ENCODE measurements at places on chromosomes 7 and 10. TPM values are rescaled to one million over a fixed set of nuclear protein-coding genes. Genes with fewer than 3 reads are reported as not detected.
A peak's percentile ranks its signal among the peaks of the same experiment; 100 is the strongest.

GBF1 gene
- total RNA-seq, result 44.0 TPM

PTPRN2 gene
- total RNA-seq, result 1.6 TPM

IL6 gene
- 0.60 TPM for total RNA-seq

RHOBTB1 gene
- 12.1 TPM for total RNA-seq

MCM7 gene
- 25.4 TPM for total RNA-seq

IDI2 gene
- total RNA-seq, result 0.30 TPM

CASP2 gene
- 11.8 TPM for total RNA-seq

HOXA3 gene
- not detected for total RNA-seq

TFR2 gene
- total RNA-seq, result 0.22 TPM

GIMAP6 gene
- total RNA-seq, result 33.5 TPM

GPR26 gene
- not detected for total RNA-seq

NANOS1 gene
- total RNA-seq, result 16.0 TPM

ELFN1 gene
- total RNA-seq, result 10.7 TPM

CRTAC1 gene
- total RNA-seq, result 1.5 TPM

DNA sequence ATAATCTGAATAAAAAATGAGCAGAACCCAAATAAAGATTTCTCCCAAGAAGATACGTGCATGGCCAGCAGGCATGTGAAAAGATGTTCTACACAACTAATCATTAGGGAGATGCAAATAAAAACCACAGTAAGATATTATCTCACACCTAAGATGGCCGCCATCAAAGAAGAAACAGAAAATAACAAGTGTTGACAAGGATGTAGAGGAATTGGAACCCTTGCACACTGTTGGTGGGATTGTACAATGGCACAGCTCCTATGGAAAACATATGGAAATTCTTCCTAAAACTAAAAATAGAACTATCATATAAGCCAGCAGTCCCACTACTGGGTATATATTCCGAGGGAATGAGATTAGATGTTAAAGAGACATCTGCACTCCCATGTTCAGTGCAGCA lies 60.2 kb downstream of the R3HCC1L start:
- DNase-seq, result no peak

GRCh38 chr7:15215616-15216015 lies 313.1 kb upstream of the DGKB start:
- DNase-seq, result no peak

- DNase-seq, result peak; percentile 67
Observed at GRCh38 chr10:112950714-112951358, 789 bp downstream of the TCF7L2 start.

GRCh38 chr10:34186745-34187144 lies 628.4 kb downstream of the PARD3 start:
- no peak for DNase-seq

- DNase-seq, result no peak
Observed at GRCh38 chr7:40700653-40701421, 566.0 kb downstream of the SUGCT start.

- DNase-seq, result no peak
Observed at GRCh38 chr7:112162784-112163506, 43.3 kb downstream of the DOCK4 start.

- no peak for DNase-seq
Observed at GRCh38 chr7:150356265-150356897, 12.2 kb upstream of the REPIN1 start.

DNA sequence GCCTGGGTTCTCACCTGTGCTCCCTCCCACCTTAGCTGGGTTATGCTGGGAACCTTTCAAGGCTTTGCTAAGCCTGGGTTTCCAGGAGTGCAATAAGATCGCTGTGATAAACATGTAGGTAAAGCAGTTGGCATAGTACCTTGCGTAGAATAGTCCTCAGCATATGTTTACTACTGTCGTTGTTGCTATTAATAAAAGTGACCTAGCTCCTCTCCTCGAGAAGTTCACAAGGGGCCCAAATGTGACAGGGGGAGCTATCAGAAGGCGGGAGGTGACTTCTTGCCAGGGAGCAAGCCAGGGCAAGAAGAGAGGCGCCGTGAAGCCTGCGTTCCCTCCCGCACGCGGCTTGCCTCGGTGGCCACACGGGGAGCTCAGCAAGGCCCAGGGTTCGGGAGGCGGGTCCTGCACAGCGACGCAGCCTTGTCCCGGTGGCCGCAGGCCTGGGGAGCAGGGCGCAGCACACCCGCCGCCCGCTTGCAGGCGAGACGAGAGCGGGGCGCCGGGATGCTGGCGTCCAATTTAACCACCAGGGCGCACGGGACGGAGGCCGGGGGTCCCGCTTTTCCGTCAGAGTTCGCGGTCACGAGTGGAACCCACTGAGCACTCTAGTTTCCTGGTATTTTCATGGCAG lies 106.2 kb downstream of the SNX10 start:
- peak; percentile 72 for DNase-seq

DNA sequence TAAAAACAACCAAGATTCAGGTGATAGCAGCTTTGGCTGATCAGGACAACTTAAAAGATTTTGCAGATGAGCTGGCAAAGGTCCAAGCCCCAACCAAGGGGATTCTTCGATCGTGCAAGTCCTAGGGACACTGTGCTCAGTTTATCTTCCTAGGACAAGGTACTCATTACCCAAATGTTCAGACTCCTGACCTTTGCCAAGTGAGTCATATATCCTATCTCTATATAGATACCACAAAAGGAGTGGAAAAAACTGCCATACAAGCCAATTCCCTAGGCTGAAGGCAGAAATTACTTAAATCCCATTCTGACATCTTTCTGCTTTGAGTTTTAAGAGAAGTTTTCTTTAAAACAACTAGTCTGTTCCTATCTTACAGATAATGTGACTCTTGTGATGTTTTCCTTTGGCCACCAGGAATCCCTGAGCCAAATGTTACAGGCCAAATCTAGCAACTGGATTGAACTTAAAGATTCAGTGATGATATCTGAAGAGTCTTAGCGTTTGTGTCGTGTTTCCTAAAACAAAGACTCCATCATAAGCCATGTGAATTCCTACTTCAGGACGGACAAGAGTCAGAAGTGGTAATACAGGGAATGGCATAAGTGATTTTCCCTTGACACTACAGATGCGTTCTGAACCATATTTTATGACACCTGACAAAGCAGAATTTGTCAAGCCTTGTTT lies 142.6 kb upstream of the ASAH2 start:
- DNase-seq, result no peak

GRCh38 chr10:96482815-96483588 lies 30.7 kb downstream of the TLL2 start:
- DNase-seq, result no peak

DNA sequence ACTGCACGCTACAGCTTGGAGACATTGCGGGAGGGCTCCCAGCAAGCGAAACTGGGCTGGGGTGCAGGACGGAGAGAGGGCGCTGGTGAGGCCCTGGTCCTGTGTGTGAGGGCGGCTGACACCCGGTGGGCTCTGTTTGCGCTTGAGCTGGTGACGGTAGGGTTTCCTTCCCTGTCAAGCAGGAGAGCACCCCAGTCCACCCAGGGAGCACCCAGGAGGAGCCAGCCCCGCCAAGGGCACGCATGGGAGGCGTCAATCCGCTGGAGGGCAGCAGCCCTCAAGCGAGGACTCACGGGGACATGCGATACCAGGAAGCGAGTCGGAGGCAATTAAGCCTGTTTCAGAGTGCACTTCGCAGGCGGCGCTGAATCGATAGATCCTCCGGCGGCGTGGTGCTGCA lies 109.4 kb downstream of the MAD1L1 start:
- no peak for DNase-seq

DNA sequence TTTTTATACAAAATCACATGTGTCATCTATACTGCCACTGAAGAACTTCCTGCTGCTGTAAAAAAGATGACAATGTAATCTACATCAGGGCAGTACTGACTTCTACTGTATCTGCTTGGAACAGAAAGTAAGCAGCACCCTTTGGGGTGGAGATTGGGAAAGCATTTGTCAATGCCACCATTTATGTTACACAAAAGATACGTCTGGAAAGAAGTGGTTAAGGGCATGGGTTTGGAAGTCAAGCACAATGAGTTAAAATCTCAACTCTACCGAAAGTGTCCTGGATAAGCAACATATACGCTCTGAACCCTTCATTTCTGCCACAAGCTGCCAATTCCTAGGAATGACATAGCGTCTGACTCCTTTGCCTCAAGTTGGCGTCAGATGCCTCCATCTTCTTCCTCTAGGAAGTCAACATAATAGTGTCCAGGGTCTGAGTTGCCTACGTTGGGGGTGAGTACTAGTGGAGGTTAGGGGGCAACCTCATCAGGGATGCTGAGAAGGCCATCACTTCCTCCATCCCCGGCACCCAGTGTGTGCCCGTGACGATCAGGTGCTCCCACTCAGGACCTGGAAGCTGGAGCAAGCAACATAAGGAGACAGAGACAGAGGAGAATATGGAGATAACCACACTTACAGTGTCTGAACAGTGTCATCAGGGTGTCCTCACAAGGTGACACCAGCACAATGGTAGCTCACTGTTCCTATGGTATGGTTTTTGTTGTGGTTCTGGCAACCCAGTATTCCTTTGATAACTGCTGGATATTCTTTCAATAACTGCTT lies 58.3 kb downstream of the SGMS1 start:
- DNase-seq, result no peak

DNA sequence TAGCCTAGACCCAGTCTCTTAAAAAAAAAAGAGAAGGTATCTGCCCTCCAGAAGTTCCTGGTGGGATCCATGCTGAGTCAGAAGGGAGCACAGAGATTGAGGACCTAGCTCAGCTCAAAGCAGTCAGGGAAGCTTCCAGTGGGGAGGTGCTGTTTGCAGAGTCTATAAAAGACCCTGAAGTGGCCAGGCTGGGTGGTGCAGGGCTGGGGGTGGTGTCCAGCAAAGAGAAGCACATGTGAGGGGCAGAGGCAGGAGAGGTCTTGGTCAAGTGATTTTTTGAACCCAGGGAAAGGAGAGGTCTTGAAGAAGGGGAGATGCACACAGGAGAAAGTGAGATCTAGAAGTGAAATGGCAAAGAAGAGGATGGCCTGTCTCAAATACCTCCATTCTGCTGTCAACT lies 130.4 kb upstream of the PODXL start:
- no peak for DNase-seq

GRCh38 chr10:86162036-86162435 lies 204.6 kb downstream of the GRID1 start:
- no peak for DNase-seq

GRCh38 chr7:135246191-135246825 lies 12.7 kb downstream of the STRA8 start:
- DNase-seq, result no peak

DNA sequence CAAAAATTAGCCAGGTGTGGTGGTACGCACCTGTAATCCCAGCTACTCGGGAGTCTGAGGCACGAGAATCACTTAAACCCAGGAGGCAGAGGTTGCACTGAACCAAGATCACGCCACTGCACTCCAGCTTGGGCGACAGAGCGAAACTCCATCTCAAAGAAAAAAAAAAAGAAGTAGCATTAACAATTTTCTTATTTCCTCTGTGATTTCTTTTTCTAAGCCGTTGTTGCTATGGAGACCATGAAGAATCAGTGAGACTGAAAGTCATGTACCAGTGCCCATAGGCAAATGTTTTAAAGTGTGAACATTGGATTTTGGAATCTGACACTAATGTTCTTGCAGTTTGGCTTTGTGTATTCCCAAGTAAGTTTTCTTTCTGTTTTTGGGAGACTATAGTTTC lies 18.4 kb upstream of the MAP3K8 start:
- DNase-seq, result no peak

GRCh38 chr7:76257973-76258372 lies 44.5 kb upstream of the HSPB1 start:
- no peak for DNase-seq

- DNase-seq, result no peak
Observed at GRCh38 chr7:18354108-18355085, 141.2 kb upstream of the HDAC9 start.

DNA sequence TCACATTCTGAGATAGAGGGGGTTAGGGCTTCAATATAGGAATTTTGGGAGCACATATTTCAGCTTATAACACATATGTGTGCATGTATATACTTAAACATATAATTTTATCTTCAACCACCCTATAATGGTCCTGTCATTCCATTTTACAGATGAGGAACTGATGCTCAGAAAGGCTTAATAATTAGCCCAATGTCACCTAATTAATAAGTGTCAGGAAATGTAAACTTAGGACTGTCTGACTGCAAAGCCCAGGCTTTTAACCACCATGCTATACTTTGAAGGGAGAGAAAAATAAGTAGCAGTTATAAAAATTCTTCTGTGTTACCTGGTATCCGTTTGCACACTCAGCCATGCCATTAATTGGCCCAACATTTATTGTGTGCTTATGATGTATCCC lies 172.6 kb downstream of the SKIDA1 start:
- DNase-seq, result no peak

DNA sequence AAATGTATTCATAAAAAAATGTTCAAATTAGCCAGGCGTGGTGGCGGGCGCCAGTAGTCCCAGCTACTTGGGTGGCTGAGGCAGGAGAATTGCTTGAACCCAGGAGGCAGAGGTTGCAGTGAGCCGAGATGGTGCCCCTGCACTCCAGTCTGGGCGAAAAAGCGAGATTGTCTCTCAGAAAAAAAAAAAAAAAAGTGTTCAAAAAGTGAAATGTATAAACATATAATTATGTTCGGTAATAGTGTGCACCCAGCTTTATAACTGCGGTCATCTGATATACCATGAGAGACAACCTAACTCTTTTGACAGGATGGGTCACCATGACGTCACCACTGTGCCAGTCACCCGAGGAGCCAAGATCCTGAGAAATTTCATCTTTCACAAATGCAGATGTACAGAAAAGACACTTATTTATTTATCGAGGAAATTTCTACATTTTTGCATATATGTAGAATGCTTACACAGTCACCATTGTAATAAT lies 594 bp upstream of the RP9 start:
- no peak for DNase-seq

- peak; percentile 75 for DNase-seq
Observed at GRCh38 chr7:100655908-100656674, at the start of gene ACTL6B. ACTL6B (minus strand) TSS chr7:100656448; CDS start chr7:100656354, 94 bp downstream.
